Natural killer cell (primary cell): ENCODE measurements at places on chromosomes 3 and 15.

GRCh38 chr3:10004960-10005564 is 18.4 kb upstream of the EMC3 start:
- H3K27ac ChIP-seq, result no peak overlapping the region
- no peak for DNase-seq
- no peaks in the 10 kb centered on the region for H3K36me3 ChIP-seq
- no peak overlapping the region for H3K4me3 ChIP-seq

GRCh38 chr3:69856965-69857705 is 117.9 kb downstream of the MITF start:
- H3K27ac ChIP-seq, result no peak overlapping the region
- no peaks in the 10 kb centered on the region for H3K4me1 ChIP-seq
- no peaks in the 10 kb centered on the region for H3K36me3 ChIP-seq
- no peak for DNase-seq
- no peak overlapping the region for H3K4me3 ChIP-seq

GRCh38 chr15:66787489-66787871 is 85.4 kb downstream of the SMAD6 start:
- H3K36me3 ChIP-seq, result no peaks in the 10 kb centered on the region
- no peaks in the 10 kb centered on the region for H3K4me1 ChIP-seq
- H3K4me3 ChIP-seq, result no peak overlapping the region

DNA sequence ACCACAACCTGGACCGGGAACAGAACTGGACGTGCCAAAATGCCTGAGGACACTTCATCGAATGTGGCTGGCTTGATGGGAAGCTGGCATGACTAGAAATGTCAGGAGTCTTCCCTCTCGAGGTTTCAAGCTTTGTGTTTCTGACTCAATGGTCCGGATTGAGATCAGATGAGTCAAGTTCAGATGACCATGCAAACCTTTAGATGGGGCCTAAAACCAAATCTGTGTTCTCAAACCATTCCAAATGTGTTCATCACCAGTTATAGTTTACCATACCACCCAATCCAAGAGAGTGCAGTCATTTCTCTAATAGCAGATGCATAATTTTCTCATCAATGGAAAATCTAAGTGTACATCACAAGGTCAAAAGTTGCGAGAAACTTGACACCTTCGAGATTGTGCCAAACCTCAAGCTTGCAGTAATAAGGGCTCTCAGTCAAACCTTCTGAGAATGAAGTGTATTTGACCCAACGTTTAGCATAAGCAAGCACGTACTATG is 369.1 kb downstream of the RORA start:
- H3K4me3 ChIP-seq, result no peak overlapping the region
- H3K27me3 ChIP-seq, result no peaks in the 10 kb centered on the region
- DNase-seq, result peak; percentile 31
- H3K4me1 ChIP-seq, result peaks cover 11% of the 10 kb centered on the region
- no peaks in the 10 kb centered on the region for H3K36me3 ChIP-seq

DNA sequence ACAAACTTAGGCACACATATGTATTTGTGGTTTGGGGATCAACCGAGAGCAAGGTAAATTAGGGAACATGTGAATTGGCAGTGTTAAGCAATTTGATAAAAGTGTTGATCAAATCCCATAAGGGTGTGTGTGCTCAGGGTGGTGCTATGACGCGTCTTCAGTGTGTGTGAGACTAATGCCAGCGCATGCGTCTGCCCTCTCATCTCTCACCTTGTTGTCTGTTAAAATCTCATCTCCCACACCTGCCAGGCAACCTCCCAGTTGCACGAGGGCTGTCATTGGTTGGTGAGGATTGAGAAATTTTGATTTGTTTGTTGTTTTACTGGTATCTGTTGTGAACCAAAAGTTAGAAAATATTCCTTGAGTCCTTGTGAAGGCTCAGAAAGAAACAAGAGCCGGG is 137.2 kb upstream of the ICE2 start:
- H3K4me3 ChIP-seq, result no peak overlapping the region
- DNase-seq, result no peak
- H3K27me3 ChIP-seq, result no peaks in the 10 kb centered on the region
- no peak overlapping the region for H3K27ac ChIP-seq
- H3K4me1 ChIP-seq, result no peaks in the 10 kb centered on the region

DNA sequence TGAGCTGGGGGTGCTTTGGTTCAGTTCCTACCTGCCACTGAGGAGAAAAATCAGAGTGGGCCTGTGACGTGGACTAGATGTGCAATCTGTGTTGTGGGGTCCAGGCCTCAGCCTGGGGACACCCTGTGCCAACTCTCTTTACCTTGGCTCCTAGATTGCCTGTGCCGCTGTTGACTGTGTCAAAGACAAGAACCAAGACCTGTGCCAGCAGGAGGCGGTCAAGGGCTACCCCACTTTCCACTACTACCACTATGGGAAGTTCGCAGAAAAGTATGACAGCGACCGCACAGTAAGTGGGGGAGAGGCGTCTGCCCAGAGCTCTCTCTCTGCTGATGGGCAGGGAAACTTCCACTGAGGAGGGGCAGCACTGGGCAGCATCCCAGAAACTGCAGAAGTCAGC is 40.6 kb upstream of the SEC22A start:
- no peak overlapping the region for H3K4me3 ChIP-seq
- H3K27me3 ChIP-seq, result no peaks in the 10 kb centered on the region
- no peak overlapping the region for H3K27ac ChIP-seq
- H3K4me1 ChIP-seq, result no peaks in the 10 kb centered on the region

DNA sequence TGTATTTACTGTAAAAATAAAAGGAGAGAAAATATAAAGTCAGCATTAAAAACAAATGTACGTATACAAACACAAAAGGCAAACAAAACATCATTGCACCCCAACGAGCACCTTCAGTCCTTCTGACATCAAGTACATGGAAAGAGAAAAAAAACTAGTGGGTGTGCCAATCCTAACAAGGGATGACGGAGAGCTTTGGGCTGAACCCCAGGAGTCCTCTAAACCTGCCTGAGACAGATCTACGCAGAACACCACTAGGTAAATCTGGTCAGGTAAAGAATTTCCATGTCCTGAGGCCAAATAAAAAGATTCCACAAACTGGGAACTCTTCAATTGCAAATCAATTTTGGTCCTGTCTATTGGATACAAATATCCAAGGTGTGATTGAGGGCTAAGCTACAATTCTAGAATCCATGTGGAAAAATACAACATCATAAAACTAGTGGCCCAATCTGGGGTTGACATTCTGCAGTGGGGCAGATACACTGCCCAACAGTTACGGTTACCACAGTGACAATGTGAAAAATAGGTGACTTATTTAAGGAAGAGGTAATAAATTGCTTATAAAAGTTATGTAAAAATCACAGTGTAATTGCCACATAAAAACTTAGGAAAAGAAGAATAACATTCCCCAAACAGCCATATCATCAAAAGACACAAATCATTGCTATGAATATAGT is 14.2 kb downstream of the IFT80 start:
- no peak overlapping the region for H3K4me3 ChIP-seq
- no peaks in the 10 kb centered on the region for H3K36me3 ChIP-seq
- H3K27me3 ChIP-seq, result no peaks in the 10 kb centered on the region
- H3K27ac ChIP-seq, result no peak overlapping the region
- H3K4me1 ChIP-seq, result no peaks in the 10 kb centered on the region
- no peak for DNase-seq

DNA sequence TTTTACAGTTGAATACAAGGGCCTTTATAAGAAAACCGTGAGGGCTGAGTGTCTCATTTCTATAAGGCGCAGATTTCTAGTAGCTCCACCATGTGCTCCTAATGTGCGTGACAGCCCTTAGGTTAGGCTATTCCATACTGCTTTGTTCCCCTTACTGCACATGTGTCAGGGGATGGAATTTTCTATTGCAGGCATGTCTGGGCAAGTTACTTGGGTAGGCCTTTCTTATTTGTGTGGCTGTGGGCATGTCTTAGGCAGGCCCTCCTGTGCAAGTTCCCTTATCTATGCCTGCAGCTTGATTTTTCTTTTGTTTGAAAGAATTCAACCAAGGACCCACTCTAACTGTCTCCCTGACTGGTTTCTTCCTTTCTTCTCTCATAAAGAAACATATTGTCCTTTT is 434.2 kb upstream of the CNTN3 start:
- H3K36me3 ChIP-seq, result no peaks in the 10 kb centered on the region
- no peak overlapping the region for H3K4me3 ChIP-seq
- no peaks in the 10 kb centered on the region for H3K4me1 ChIP-seq
- H3K27ac ChIP-seq, result no peak overlapping the region
- no peaks in the 10 kb centered on the region for H3K27me3 ChIP-seq
- DNase-seq, result no peak
